ENCODE measurements at places on chromosomes 4 and X.

DNA sequence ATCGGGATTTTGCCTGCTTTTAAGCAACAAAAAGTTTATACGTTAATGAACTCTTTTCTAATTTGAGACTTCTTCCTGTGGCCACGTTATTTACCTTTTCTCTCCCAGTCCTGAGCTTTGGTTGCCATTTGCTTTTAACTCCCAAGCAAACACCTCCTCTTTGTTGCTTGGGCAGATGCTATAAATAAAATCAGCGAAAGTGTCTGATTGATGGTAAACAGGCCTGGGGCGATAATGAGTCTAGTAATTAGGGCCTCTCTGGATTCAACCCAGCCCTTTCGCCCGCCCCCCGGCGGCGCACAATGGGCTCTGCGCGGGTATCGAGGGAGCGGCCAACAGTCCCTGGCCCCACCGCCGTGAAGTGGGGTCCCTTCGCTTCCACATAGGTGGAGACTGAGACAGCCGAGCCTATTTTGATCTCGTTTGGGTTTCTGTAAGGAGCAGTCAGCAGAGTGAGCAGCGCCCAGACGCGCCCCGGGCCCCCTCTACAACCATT, 790 bp downstream of the CLGN start:
- DNase-seq = peak; percentile 10

DNA sequence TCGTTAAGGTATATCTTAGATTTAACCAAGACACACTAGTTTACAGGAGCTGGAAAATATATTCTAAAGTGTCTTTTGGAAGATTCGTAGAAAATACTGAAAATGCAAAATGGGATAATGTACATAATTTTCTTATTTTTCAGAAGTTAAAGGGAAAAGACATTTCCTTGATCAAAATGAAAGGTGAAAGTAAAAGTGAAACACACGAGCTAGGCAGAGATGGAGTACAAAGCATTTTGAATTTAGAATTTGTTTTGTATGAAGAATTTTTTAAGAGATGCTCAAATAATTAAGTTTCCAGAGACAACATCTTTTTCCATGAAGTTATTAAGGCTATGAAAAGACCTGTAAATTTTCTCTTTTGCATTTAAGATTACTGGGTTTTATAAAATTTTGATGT, 2192.6 kb upstream of the AGA start:
- no peak for DNase-seq

DNA sequence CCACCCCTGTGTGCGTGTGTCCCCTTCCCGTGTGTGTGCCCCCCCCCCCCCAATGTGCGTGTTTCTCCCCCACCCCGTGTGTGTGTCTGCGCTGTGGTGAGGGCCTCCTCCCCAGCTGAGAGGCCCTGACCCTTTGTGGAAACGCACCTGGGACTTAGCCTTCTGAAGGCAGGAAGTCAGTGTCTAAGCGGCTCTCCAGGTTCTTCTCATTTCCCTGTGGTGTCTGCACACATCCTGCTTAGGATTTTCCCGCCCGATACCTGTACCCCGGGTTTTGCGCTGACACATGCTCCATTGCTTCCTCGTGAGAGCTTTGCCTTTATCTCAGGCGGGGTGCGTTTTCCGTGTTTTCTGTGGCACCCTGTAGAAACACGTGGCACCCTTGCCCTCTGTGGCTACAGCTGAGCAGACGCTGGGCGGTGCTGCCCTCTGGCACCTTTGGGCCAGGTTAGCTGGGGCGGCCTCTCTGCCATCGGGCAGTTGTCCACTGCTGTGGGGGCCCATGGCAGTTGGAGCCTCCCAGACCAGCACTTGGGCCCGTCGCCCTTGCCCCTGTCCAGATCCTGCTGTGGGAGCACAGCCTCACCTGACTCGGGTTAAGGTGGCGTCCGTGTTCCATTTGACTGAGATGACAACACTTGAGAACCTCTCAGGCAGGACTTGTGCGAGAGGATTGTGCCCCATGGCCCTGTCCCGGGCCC, 26.3 kb downstream of the MAEA start:
- no peak for DNase-seq

DNA sequence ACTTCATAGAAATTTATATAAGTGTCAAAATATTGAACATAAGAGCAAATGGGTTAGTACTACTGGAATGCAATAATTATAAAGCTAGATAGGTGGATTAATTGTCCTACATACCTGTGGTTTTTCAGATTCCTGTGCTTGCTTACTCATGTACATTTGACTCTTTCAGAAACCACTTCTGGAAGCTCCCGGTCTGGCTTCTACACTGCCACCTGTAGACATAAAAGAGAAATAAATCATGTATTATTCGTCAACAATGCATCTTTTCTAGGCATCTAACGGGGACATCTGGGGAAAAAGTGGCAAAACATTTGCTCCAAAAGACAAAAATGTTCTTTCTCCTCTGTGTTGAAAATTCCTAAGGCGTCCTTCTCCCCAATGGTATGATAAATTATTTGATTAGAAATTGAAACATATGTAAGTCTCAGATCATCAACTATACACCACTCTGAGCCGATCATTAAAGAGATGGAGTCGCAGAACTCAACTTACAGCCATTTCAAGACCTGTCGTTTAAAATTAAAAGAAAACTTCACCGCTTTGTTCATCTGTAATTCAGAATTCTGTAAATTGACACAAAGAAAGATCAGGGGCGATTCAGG, 648.7 kb upstream of the DIPK2B start:
- DNase-seq = no peak

GRCh38 chr4:62408454-62408853, 1208.3 kb downstream of the ADGRL3 start:
- DNase-seq = no peak

GRCh38 chrX:65990702-65991101, 49.2 kb downstream of the VSIG4 start:
- no peak for DNase-seq

DNA sequence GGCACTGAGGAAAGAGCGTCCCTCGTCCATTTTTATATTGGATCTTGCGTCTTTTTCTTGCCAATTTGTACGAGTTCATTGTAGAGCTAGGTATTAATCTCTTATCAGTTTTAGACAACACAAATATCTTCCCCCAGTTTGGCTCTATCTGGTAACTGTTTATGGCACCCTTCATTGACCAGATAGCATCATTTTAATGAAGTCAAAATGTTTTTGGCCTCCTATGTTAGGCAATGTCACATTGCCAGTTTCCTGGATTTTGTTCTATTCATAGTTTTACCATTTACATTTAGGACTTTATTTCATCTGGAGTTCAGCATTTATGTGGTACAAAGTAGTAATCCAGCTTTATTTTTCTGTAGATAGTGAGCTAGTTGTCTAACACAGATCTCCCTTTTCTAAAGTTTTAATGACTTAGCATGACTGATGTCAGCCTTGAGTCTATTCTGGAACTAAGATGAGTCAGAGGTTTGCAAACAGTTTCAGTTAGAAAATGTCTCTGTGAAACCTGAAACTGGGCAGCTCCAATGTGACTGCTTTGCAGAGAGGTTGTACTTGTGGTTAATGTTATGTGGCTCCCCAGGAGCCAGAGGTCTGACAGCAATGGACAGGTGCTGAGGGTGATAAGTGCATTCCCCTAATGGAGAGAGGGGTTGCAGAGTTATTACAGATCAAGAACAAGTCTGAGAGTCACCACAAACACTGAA, 5.3 kb upstream of the STBD1 start:
- DNase-seq = no peak

DNA sequence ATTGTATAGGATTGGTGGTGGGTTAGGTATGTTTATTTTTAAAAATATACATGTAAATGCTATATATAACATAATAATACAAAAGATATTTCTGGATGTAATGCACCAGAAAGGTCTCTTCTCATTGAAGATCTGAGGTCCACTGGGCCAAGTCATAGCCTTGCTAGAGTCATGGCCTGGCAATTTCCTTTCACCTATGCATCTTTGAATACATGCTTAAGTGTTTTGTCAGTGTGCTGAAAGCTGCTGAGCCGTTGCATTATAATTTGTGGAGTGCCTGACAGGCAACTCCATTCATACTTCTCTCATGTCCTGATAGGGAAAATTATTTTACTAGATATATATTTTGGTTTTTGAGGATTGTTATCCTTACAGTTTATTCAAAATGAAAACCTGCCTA, 410.2 kb upstream of the CT83 start:
- DNase-seq = no peak

DNA sequence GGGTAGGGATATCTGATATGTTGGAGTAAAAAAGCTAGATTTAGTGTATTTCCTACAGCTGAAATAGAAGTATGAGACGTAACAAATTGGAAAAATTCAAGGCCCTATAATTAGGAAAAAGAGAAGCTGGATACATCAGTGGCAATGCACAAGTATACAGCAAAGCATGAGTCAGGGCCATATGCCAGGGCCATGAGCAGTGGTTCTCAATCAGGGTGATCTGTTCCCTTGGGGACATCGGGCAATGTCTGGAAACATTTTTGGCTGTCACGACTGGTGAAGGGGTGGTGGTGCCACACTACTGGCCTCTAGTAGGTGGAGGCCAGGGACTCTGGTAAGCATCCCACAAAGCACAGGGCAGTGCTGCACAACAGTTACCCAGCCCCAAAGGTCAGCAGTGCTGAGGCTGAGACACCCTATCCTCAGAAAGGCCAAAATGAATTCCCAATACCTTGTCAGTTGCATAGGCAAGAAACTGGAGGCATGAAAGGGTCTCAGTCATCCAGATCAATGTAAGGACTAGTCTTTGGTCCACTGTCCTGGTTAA, 36.8 kb upstream of the NAP1L5 start:
- DNase-seq = no peak

DNA sequence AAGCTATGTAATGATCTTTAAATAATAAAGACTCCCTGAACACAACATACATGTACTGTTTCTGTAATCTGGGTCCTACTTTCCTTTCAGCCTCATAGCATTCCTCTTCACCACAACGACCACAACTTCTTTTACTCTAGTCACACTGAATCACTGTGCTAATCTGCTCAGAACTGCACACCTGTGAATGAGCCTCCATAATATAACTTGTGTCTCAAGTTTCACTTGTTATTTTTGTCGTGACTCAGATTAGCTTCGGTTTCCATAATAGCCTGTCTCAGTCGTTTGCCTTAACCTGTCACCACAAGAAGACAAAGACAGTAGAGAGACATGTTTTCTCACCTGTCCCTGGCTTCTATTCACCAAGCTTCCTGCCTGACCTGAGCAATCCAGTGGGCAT, 61.8 kb downstream of the MAGED1 start:
- DNase-seq = no peak

- no peak for DNase-seq
These were observed 64.3 kb downstream of the FRAS1 start for GRCh38 chr4:78121338-78121904.

DNA sequence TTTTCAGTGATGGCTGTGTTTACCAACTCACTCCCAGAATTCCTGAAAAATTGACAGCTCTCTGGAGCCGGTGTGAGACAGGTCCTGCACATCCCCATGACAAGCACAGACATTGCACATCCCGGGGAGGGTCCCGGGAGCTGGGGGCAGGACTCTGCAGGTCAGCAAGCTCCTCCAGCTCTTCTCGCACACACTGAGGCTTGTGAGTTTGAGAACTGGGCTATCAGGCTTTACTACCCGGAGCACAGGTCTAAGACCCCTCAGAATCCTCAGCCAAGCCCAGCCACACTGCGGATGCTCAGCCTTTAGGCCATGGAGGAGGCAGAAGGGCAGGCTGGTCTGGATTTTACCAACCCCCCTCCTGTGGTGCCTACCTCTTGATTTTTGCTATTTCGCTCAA, 5.6 kb upstream of the CLDN24 start:
- no peak for DNase-seq

- DNase-seq = no peak
These were observed 630.3 kb upstream of the KLHL4 start for GRCh38 chrX:86887341-86887740.

GRCh38 chr4:122003335-122003734, 51.5 kb upstream of the TRPC3 start:
- DNase-seq = peak; percentile 8

- DNase-seq = peak; percentile 16
These were observed 339 bp downstream of the TBC1D9 start for GRCh38 chr4:140755774-140756318.

- no peak for DNase-seq
These were observed 36.6 kb downstream of the RASSF6 start for GRCh38 chr4:73583666-73584065.

DNA sequence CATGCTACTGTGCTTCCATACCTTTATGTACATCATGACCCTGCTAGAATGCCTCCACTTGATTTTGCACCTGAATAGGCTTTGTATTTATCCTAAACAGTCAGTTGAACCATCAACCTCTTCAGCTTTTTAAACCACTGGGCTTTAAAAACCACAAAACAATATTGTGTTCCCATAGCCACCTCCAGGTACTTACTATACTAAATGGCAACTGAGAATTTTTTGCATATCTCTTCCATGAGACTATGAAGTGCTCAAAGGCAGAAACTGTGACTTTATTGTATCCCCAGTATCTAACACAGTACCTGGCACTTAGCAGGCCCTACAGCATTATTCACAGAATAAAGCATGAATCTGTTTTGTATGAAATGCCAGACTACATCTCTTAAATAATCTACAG, 39.7 kb downstream of the ANAPC10 start:
- no peak for DNase-seq

- no peak for DNase-seq
These were observed 69.0 kb downstream of the ATOH1 start for GRCh38 chr4:93897559-93897958.

DNA sequence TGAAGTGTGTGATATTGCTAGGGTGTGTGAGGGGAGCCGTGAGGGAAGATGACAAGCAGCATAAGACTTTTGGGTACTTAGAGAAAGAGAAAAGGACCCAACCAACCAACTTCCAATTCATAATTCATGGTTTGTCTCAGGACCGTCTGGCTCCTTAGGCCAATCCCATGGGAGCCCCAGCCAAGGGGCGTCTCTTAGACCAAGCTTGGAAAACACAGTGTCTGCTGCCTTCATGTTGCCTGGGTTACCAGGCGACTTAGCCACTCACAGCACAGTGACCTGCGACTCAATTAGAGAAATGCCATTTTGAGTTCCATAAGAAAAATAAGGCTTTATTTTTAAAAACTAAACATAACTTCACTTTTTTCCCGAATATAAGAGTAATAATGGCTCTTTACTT, 32.7 kb downstream of the BST1 start:
- DNase-seq = no peak

- no peak for DNase-seq
These were observed 39.8 kb downstream of the GABRA4 start for GRCh38 chr4:46953564-46953963.

GRCh38 chr4:37928426-37929416, 31.5 kb upstream of the PTTG2 start:
- no peak for DNase-seq

- DNase-seq = no peak
These were observed 559.7 kb upstream of the FAT1 start for GRCh38 chr4:187283201-187283955.

- DNase-seq = no peak
These were observed 17.0 kb upstream of the HPF1 start for GRCh38 chr4:169774466-169775445.
